ENCODE measurements at places on chromosomes 12 and 14. TPM values are rescaled to one million over a fixed set of nuclear protein-coding genes. Genes with fewer than 3 reads are reported as not detected.

DNA sequence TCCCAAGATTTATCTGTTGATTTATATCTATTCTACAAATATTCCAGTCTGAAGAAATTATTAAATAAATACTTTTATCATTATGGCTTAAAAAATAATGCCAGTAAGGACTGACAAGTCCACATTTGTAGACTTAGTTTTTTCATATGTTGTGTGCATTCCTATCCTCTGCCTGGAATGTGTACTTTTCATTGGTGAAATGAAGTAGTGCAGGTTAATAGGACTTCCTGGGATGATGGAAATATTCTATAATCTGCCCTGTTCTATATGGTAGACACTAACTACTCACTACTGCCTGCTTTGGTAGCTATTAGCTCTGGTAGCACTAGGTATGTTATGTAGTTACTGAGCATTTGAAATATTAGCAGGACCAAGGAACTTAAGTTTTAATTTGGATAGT lies 86.7 kb downstream of the PCNX1 start:
- no peak for DNase-seq
- H3K4me3 ChIP-seq = no peak overlapping the region
- H3K36me3 ChIP-seq = peaks cover 7% of the 10 kb centered on the region
- peaks cover 8% of the 10 kb centered on the region for H3K4me1 ChIP-seq
- H3K27ac ChIP-seq = no peak overlapping the region

DNA sequence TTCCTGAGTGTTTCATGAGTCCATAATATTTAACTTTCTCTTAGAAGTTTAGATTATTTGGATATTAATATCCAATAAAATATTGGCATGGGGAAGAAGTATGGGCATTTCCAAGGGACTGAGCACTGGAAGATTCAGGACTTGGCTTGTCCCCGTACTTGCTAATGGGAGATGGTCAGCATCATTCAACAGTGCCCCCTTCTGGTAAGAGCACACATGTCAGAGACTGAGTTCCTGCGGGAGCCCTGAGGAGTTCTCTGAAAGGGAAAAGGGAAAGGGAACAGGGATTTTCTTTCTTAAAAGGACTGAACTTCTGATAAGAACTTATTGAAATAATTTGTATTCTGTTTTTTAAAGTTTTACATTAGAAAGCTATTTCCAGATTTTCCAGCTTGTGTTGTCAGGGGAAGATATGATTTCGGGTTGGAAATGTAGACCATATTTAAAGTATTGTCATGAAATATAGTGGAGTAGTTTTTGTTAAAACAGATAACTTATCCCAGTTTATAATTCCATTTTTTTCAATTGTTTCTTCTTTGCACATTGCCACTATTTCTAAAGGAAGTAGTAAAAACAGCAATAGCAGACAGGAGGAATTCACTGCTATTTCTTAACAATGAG lies 59.8 kb upstream of the C12orf71 start:
- H3K27ac ChIP-seq = no peak overlapping the region
- no peak overlapping the region for H3K4me3 ChIP-seq
- peaks cover 1% of the 10 kb centered on the region for H3K4me1 ChIP-seq
- peaks cover 2% of the 10 kb centered on the region for H3K36me3 ChIP-seq
- H3K27me3 ChIP-seq = no peaks in the 10 kb centered on the region
- DNase-seq = peak; percentile 41

The WNT1 gene
- total RNA-seq = 0.52 TPM

DNA sequence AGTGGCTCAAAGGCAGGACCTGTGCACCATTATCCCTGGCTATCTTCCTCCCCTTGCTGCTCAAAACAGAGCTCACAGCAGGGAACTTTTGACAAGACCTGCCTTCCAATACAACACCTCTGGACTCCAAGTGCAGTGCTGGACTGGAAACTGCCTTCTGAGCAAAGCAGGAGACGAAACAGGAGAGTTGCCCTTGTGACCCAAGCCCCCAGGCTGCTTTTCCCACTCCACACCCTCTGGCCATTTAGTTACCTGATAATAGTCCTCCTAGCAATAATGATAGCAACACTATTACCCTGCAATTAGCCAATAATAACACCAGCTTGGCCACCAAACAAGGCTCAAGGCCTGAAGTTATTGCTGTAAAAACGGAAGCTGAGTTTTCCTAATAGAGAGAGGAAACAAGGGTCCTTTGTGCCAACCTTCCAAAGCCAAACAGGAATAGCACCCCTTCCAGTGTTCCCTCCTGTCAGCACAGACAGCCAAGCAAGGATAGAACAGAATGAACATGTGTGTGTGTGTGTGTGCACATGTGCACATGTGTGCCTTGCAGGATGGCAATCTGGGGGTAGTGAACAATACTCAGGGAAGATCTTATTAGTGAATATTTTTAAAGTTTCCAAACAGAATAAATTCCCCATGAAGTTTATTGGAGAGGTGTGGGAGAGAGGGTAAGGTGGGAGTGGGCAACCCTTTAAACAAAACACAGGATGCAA lies 9.2 kb upstream of the KRT73 start:
- DNase-seq = no peak
- H3K4me3 ChIP-seq = peak overlapping the region; percentile 67
- peaks cover 67% of the 10 kb centered on the region for H3K4me1 ChIP-seq
- H3K36me3 ChIP-seq = peaks cover 4% of the 10 kb centered on the region

DNA sequence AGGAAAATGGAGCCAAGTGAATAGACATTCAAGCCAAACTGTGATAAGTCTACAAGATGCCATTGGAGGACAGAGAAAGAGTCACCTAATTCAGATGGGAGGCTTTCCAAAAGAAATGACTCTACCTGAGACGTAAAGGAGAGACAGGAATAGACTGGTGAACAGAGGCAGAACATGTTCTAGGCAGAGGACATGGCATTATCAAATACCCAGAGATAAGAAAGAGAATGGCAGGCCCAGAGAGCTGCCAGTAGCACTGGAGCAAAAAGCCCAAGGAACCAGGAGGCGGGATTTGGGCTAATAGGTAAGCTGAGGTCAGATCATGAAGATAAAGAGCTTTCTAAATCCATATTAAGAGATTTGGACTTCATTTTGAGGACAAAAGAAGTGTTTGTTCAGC lies 207.1 kb downstream of the AKAP6 start:
- H3K4me1 ChIP-seq = no peaks in the 10 kb centered on the region
- H3K27ac ChIP-seq = no peak overlapping the region
- DNase-seq = no peak
- no peak overlapping the region for H3K4me3 ChIP-seq

The PROX2 gene
- 0.52 TPM for total RNA-seq

The TMBIM4 gene
- total RNA-seq = 94.4 TPM

- H3K4me1 ChIP-seq = no peaks in the 10 kb centered on the region
- no peak overlapping the region for H3K27ac ChIP-seq
- H3K4me3 ChIP-seq = no peak overlapping the region
- no peaks in the 10 kb centered on the region for H3K27me3 ChIP-seq
Measured at GRCh38 chr12:52171950-52172512, 19.8 kb downstream of the KRT80 start.

The KRT75 gene
- not detected for total RNA-seq

All from naive thymus-derived CD8-positive, alpha-beta T cell (primary cell).